ENCODE measurements at places on chromosomes 1 and 21.

DNA sequence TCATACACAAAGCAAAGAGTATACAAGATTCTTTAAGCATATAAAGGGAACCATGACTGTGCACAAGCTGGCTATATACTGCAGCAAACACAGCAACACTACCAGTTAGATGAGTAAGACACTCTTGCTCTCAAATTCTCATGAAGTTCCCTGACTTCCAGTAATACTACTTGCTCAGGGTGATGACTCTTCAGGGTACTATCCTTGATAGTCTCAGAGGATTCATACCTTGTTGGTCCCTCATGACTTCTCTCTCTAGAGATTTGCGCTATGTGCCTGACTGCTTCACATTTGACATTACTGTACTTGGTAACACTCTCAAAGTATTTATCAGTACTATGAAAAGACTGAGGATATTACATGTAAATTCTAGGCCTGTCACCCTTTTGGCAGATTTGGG lies 159.8 kb upstream of the ZRANB2 start:
- DNase-seq, result no peak

DNA sequence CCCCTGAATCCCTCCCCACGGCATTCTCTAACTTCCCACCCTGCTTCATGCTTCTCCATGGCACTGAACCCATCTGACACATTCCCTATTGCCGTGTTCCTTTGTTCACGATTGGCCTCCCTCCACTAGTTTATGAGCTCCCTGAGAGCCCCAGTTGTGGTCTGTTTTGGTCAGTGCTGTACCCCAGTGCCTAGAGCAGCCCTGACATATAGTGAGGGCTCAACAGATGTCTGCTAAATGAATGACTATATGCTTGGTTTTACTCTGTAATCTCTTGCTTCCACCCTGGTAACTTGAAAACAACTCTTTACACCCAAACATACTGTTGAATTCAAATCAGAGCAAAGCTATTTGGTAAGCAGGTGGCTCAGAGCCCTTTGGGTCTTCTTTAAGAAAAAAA lies 171.1 kb upstream of the EDN2 start:
- DNase-seq, result no peak

DNA sequence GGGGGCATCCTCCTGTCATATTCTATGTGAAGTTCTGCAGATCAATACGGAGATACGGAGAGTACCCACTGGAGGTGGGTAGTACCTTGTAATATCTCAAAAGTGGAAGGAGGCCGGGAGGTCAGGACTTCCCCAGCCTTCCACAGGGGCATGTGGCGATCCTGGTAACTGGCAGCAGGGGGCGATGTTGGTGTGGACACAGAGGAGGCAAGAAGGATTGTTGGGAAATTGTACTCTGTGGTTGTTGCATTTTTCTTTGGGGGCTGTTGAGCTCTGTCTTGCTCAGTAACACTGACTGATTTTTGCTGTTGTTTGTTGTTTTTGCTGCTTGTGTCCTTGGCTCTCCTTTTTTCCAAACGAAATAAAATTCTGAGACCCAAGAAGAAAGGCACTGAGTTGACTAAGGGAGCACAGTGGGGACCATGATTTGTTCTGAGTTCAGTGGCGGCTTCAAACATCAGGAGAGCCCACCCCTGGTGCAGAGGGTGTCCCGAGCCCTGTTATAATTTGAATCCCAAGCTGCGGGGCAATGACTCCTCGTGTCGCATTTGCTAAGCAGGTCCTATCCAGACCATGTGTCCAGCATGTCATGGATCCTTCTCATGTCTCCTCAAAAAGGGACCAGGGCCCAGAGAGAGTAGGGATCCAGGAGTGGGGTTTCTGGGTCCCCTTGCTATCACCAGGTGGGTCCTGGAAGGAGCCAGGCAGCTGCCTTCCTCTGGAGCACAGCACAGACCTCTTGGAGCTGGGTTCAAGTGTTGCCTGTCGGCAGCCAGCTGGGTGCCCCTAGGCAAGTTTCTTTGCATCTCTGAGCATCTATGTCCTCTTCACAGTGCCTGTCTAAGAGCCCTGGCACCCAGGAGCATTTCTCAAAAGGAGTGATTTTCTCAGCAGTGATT lies 22.8 kb downstream of the LHX4 start:
- no peak for DNase-seq

GRCh38 chr1:19483261-19483660 lies 2.1 kb downstream of the CAPZB start:
- no peak for DNase-seq

- DNase-seq, result no peak
Measured at GRCh38 chr1:46646331-46646730, 21.8 kb downstream of the ATPAF1 start.

- DNase-seq, result no peak
Measured at GRCh38 chr1:162670928-162671663, 38.8 kb downstream of the DDR2 start.

GRCh38 chr1:193438771-193439170 lies 252.4 kb upstream of the B3GALT2 start:
- DNase-seq, result no peak

DNA sequence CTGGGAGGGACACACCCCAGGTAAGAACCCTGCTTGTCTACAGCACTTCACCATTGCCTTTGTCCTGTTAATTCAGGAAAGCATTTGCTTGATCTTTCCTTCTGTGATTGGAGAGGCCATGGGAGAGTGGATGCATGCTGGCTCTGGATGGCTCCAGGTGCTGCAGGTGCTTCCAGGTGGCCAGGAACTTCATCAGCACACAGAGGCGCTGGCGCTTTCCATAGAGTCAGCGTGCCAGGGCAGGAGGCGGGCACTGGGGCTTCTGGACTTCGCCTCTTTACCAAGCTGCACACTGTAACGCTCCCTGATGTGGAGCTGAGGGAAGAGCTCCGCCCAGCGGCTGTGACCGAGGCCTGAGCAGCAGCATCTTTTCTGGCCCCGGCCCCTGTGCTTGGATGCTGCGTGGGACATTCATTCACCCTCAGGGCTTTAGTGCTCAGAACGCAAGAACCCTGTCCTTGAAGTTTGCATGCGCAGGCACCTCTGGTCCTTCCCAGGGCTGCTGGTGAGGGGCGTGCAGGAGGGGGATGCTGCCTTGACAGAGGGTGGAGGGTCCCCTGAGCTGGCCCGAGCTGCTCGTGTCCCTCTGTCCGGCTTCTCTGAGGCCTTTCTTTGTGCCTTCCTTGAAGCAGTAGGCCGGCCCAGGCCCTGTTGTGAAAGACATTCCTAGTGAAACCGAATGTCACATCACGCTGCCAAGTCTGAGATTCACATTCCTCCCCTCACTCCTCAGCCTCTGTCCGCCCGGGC lies 1.6 kb upstream of the MX2 start:
- DNase-seq, result peak; percentile 61

DNA sequence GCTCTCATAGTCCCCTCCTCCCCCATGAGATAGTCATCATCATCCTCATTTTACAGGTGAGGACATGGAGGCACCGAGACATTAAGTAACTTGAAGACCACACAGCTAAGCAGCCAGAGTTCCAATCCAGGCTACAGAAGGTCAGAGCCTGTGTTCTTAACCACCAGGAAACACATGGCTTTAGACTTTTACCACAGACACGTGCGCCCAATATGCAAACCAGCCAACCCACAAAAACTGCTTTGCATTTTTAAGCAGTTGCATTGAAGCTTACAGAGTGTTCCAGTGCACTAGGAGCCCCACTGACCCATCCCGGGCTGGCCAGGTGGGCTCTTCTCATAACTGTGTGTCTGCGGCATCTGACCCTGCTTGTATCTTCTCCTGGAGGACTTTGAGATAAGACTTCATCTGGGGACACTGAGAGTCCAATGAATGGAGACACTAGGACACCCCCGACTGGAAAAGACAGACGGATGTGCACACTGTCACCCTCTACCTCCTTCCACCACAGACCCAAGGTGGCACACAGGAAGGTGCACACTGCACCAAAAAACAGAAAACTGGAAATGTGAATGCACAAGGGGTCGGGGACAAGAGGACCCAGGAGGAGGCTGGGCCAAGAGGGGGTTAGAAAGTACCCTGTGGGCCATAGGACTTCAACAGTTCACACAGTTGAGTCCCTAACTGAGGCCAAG lies 56.4 kb downstream of the ETS2 start:
- DNase-seq, result no peak

- no peak for DNase-seq
Measured at GRCh38 chr21:35128536-35128935, 79.4 kb upstream of the RUNX1 start.
